A549 treated with CpdA at 1 μM for 4 hours (cell line): ENCODE measurements at places on chromosomes 2 and 18. TPM values are rescaled to one million over a fixed set of nuclear protein-coding genes. Genes with fewer than 3 reads are reported as not detected.

Gene IL1RL2
- not detected in 5 replicates for total RNA-seq

Gene PSD4
- 9.3 to 13.0 TPM (median 10.4 TPM) in 5 replicates for total RNA-seq

Gene GAL3ST2
- 0.24 to 0.44 TPM (median 0.34 TPM) in 4 of 5 replicates, not detected in the other for total RNA-seq

Gene TCF7L1
- total RNA-seq, result 5.9 to 9.0 TPM (median 7.8 TPM) in 5 replicates

Gene CARF
- total RNA-seq, result 0.47 to 1.4 TPM (median 1.3 TPM) in 5 replicates

Gene DNAJC5G
- total RNA-seq, result not detected in 5 replicates

Gene ADD2
- total RNA-seq, result 17.7 to 27.3 TPM (median 22.9 TPM) in 5 replicates

Gene SCN2A
- total RNA-seq, result 0.01 TPM in 1 of 5 replicates, not detected in the others

Gene LYPD6
- total RNA-seq, result 0.05 to 0.16 TPM (median 0.07 TPM) in 3 of 5 replicates, not detected in the others

Gene TBR1
- total RNA-seq, result 0.03 TPM in 1 of 5 replicates, not detected in the others

Gene APOB
- total RNA-seq, result 0.29 TPM in 1 of 5 replicates, not detected in the others

Gene OBSL1
- 19.6 to 26.1 TPM (median 22.5 TPM) in 5 replicates for total RNA-seq

Gene COL4A4
- total RNA-seq, result 0.68 to 1.7 TPM (median 1.4 TPM) in 5 replicates

Gene COL3A1
- 0.09 to 0.28 TPM (median 0.25 TPM) in 5 replicates for total RNA-seq

Gene TPGS2
- total RNA-seq, result 83.7 to 89.2 TPM (median 88.9 TPM) in 5 replicates

Gene LAMA3
- 31.7 to 41.0 TPM (median 39.0 TPM) in 5 replicates for total RNA-seq

Gene DIPK1C
- not detected in 5 replicates for total RNA-seq

Gene ZCCHC2
- 9.1 to 10.3 TPM (median 9.5 TPM) in 5 replicates for total RNA-seq

Gene TUBB8B
- total RNA-seq, result not detected in 5 replicates

Gene PIEZO2
- 0.41 to 0.79 TPM (median 0.58 TPM) in 5 replicates for total RNA-seq

Gene MOCOS
- 2.7 to 4.6 TPM (median 2.7 TPM) in 5 replicates for total RNA-seq

Gene DSG4
- not detected in 5 replicates for total RNA-seq

Gene DES
- total RNA-seq, result 0.05 to 0.17 TPM in 2 of 5 replicates, not detected in the others

Gene PROC
- 1.8 to 4.4 TPM (median 3.7 TPM) in 5 replicates for total RNA-seq

Gene CCDC121
- total RNA-seq, result 3.1 to 3.7 TPM (median 3.5 TPM) in 5 replicates

Gene SPAG16
- total RNA-seq, result 11.4 to 16.5 TPM (median 11.9 TPM) in 5 replicates

Gene EVX2
- total RNA-seq, result not detected in 5 replicates

Gene C2orf80
- total RNA-seq, result not detected in 5 replicates

Gene CTLA4
- total RNA-seq, result not detected in 5 replicates

Gene ZNF385B
- total RNA-seq, result 0.03 TPM in 1 of 5 replicates, not detected in the others

Gene CDK15
- not detected in 5 replicates for total RNA-seq
